ENCODE measurements at places on chromosomes 5 and 9.
A peak's percentile ranks its signal among the peaks of the same experiment; 100 is the strongest.

DNA sequence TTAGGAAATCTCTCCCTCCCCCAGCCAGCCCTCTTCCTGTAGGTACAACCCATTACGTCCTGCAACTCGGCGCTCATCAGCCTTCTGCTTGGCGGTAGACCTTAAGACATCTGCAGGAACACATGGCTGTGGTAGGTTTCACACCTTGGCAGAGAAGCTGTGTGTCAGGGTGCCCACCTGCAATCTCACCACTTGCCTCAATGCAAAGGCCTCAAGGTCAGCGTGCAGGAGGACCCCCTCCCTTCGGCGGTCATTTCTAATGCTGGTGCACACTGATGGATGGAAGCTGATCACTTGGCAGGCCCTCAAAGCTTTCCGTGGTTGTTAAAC lies 67.3 kb downstream of the CRB2 start:
- DNase-seq, result peak; percentile 38

DNA sequence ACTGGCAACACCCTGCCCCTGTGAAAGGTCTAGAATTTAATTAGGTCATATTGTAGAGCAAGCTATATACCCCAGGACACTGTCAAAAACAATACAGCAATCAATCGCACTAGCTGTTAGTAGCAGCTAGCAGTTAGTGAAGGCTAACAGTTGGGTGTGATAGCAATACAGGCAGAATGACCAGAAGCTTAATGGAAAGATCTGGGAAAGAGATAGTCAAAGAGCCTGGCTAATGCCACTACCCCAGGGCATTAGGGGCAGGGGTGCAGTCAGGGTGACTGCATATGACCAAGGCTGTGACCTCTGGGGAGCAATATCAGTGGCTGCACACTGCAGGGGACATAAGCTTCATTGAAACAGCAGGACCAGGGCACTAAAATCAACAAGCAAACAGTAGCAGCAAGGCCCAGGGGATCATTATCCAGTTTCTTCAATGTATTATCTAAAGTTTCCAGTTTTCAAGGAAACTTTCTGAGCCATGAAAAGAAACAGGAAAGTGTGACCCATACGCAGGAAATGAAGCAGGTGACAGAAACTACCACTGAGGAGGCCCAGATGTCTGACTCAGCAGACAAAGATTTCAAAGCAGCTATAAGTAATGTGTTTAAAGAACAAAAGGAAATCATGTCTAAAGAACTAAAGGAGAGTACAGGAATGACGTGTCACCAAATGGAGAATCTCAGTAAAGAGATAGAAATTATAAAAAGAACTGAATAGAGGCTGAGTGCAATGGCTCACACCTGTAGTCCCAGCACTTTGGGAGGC lies 82.4 kb downstream of the ZNF354C start:
- DNase-seq, result no peak

GRCh38 chr5:176897263-176897662 lies 1.9 kb downstream of the HK3 start:
- no peak for DNase-seq

DNA sequence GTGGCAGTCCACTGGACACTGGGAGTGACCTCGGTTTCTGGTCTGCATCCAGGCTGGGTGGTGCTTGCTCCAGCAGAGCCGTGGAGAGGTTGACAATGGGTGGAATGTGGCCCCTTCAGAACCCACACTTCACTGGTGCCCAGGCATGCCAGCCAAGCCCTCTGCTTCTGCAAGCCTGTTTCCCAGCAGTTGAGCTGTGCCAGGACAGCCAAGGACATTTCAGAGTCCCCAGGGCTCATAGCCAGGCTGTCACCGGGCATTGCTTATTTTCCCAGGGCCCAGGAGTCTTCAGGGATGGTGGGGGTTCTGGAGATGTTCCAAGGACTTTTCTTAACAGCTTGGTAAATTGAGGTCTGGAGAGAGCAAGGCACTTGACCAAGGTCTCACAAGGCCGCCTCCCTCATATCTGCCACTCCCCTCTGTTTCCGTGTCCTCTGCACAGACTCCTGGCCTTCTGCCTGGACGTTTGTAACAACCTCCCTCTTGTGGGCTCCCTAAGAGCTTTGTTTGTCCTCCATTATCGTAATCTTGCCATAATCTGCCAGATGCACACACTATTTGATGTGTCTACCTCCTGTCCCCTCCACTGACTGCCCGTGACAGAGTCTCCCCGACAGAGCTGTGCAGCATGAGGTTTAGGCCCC lies 3.8 kb upstream of the NDST1 start:
- DNase-seq, result peak; percentile 58

- DNase-seq, result no peak
These were observed 433.2 kb downstream of the HINT1 start for GRCh38 chr5:130731839-130732238.

- DNase-seq, result no peak
These were observed 1077.4 kb upstream of the ARRDC3 start for GRCh38 chr5:92460505-92460904.

DNA sequence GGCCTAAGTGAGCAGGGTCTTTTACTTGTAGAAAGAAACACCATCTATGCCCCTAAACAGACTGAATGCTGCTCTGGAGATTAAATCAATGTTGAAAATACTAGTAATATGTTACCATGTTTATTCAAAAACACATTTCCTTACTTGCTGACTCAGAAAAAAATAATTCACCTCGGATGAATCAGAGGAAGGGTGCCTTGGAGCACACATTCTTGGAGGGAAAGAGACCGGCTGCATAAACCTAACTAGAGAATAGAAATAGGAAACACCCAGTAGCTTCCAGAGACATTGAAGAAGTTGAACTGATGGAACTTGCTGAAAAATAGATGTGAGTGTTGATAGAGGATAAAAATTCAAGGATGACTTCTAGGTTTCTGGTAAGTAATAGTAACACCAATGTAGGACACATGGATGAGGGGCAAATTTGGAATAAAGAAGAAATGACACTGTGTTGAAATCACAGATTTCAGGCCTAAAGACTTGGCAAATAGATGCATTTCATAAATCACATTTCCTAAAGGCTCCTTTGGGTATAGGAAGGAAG lies 76.9 kb upstream of the MINAR2 start:
- no peak for DNase-seq

- DNase-seq, result peak; percentile 51
These were observed 4.1 kb upstream of the RGMB start for GRCh38 chr5:98769210-98769958.

DNA sequence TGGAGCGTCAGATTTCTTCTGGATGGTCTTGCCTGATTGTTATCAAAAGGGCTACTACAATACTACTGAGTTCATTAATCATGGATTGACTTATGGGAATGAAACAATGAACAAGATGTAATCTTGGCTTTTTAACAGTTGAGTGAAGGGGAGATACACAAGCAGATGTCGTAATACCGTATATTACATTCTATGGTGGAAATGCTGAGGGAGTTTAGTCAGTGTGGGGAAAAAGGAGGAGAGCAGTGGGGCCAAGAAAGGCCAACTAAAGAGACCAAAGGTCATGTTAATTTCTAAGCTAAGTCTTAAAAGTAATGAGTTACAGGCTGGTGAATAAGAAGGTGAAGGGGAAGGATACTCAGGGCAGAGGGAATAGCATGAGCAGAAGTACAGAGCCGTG lies 29.0 kb upstream of the PSAT1 start:
- DNase-seq, result no peak

- DNase-seq, result no peak
These were observed 217.5 kb upstream of the RIOK2 start for GRCh38 chr5:97400537-97400936.

DNA sequence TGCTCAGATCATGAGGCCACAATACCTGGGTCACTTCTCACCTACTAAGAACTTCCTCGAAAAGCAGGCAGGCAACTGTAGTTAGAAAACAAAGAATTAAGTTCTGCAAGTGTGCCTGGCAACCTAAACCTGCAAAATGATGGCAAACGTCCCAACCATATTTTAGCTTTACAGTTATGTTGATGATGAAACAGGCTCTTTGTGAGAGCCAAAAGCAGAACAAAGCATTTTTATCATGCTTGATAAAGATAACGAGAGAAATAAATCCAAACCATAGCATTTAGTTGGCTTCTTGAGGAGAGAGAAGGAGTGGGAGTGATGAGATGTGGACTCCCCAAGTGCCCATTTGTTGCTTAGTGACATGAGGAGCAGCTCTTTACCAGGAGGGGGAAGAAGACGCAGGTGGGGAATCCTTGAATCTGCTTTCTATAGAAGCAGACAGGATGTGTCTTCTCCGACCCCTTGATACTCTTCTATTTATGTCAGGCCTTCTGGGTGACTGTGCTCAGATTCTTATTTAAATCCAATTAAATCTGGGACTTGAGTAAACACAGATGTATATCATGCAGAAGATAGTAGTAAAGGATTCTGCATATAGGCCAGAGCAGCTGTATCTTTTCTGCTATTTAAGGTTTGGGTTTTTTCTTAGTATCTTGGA lies 221.2 kb downstream of the TMEM167A start:
- DNase-seq, result no peak

GRCh38 chr9:128265348-128265847 lies 10.4 kb downstream of the GOLGA2 start:
- peak; percentile 88 for DNase-seq

GRCh38 chr9:71627537-71627936 lies 140.8 kb downstream of the CEMIP2 start:
- no peak for DNase-seq

GRCh38 chr9:17993024-17993423 lies 414.2 kb downstream of the SH3GL2 start:
- DNase-seq, result no peak

- no peak for DNase-seq
These were observed 14.0 kb downstream of the IL33 start for GRCh38 chr9:6229619-6230018.

GRCh38 chr5:179733772-179734126 lies 1.1 kb downstream of the MAML1 start:
- DNase-seq, result no peak

DNA sequence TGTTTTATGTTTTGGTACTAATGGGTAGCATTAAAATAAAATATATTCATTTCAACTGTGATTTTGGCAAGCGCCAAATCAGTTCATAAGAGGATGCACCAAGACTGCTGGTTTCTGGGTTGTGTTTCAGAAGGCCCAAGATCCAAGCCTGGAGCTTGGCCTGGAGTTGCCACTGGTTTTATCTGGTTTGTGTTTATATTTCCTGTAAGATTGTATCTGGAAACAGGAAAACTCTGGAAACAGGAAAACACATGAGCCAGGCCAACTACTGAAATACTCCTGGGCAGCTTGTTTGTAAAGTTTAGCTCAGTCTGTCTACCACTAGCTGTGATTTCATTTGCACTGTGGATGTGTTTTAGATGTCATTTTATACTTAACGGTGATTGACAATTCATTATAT lies 5.5 kb downstream of the FSTL4 start:
- no peak for DNase-seq

DNA sequence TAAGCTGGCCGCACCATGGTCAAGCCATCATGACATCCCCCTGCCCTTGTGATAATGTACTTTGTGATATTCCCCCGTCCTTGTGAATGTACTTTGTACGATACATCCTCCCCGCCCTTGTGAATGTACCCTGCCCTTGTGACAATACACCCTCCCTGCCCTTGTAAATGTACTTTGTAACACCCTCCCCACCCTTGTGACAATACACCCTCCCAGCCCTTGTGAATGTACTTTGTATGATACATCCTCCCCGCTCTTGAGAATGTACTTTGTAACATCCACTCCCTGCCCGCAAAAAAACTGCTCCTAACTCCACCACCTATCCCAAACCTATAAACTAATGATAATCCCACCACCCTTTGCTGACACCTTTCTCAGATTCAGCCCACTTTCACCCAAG lies 313.8 kb downstream of the CTNND2 start:
- no peak for DNase-seq

- DNase-seq, result no peak
These were observed 320.1 kb downstream of the DEPDC1B start for GRCh38 chr5:60379907-60380306.

- no peak for DNase-seq
These were observed 224.9 kb downstream of the CACNA1B start for GRCh38 chr9:138102246-138103051.

DNA sequence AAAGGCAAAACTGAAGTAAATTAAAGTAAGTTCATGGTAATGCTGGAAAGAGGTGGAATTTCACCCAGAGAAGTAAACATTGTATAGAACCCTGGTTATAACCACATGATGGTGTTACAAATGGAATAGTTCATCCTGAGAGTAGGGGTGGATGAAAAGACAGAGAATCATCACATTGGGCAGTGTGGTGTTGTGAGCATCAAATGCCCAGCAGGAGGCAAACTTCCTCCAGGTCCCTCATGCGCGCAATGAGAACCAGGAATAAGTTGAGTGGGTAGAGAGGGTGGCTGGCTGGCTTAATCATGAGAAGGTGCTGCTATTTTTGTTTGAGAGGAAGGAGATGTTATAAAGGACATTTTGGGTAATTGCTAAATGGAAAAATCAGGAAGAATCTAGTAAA lies 163.3 kb upstream of the HMHB1 start:
- peak; percentile 27 for DNase-seq

DNA sequence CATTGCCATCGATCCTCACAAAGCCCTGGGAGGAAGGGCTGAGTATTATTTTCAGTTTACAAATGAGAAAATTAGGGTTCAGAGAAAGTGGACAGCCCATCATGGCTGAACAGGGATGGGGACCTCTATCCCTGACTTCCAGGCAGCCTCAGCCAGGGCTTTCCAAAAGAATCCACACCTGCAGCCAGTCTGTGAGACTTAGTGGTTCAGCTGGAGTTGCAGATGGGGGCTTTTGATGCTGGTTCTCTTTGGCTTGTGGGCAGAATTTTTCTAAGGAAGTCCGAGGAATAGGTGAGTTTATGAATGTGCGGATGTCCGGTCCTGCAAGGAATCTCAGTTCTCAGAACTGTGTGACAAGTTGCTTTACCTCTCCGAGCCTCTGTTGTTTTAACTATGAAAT lies 138.1 kb downstream of the RGS3 start:
- DNase-seq, result peak; percentile 18

- DNase-seq, result no peak
These were observed 268.8 kb upstream of the ANKRD55 start for GRCh38 chr5:56501781-56502557.

GRCh38 chr9:27033815-27034403 lies 28.4 kb upstream of the LRRC19 start:
- peak; percentile 73 for DNase-seq

DNA sequence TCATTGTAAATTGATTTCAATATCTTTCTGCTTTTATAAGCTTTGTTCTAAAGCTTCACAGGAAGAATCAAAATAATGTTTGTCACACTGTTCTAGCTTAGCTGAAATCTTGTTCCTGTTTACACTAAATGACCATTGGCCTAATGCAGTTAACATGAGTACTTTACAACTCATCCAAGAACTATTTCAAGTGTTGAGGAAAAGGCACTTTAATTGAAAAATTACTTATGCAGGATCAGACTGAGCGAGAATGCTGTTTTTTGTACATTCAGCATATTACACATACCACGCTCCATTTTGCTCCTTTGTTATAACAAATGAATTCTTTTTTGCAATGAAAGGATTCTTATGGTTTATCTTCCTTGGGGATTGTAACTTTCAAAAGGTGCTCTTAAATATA lies 22.4 kb upstream of the SMIM15 start:
- no peak for DNase-seq

GRCh38 chr5:158783382-158783781 lies 316.3 kb downstream of the EBF1 start:
- no peak for DNase-seq

- DNase-seq, result no peak
These were observed 136.5 kb downstream of the PBX3 start for GRCh38 chr9:125883565-125884217.

- DNase-seq, result no peak
These were observed 508 bp upstream of the SNCAIP start for GRCh38 chr5:122311497-122311960.

Data from posterior cingulate gyrus (tissue), 11 donors.